Caudate nucleus (tissue), 63 donors: ENCODE measurements at places on chromosomes 2 and 18.

GRCh38 chr2:86176597-86176996, 18.7 kb downstream of the IMMT start:
- DNase-seq, result no peak

DNA sequence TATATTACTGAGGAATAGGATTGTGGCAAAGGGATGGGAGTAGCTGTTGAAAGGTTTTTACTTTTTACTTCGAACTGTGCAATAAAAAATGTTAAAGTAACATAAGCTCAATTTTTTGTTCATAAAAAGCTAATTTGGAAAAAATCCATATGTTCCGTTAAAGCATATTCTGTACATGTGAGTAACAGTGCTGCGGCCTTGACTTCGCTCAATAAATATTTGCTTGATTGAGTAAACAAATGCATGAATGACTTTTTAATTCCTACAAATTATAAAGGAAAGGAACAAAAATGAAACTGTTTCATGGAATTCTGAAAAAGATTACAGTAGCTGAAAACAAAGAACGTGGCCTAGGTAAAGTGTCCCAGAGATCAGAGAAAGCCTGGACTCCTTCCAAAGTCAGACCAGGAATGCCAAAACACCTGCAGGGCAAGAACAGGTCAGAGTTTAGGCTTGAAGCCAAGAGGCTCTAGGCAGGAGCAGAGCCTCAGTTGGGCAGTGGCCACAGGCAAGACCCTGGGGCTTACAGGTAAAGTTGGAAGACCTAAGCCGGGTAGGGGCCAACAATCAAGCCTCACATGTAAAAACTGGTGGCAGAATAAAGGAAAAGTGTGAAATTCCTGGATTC, 44.3 kb upstream of the FIGN start:
- no peak for DNase-seq

GRCh38 chr2:133422931-133423351, 145.3 kb downstream of the NCKAP5 start:
- DNase-seq, result no peak

GRCh38 chr2:132489150-132489549, 72.5 kb downstream of the GPR39 start:
- DNase-seq, result no peak

DNA sequence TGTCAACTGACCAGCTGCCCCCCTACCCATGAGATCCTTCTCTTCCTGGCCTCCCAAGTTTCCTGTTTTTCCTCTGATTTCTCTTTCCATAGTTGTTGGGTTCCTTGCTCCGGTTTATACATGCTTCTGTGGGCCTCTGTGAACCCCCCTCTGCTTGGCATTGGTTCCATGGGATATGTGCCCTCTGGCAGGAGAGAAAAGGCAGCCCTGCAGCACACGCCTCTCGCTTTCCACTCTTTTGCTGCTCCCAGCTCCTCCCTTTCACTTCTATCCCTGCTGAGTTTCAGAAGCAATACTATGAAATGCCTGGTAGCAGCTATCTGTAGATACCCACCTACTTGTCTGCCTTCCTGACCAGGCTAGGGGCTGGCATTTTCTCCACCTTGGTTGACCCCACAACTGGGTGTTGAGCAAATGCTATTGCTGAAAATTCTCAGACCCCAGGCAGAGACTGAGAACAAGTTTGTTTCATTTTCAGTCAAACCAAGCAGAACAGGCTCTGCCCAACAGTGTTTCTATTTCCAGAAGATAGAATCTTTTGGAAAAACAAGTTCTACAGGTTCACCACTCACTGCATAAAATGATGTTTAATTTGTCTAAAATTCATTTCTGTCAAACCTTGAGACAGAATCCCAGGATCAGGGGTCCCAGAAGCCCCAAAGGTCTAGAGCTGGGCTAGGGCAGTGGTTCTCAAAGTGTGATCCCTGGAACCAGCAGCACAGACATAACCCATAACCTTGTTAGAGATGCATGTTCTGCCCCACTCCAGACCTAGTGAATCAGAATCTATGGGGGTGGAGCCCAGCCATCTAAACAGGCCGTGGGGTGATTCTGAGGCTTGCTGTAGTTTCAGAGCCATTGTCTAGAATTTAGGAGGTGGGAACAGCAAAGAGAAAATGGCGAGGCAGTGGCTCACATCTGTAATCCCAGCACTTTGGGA, 13.4 kb downstream of the CAPG start:
- DNase-seq, result no peak

DNA sequence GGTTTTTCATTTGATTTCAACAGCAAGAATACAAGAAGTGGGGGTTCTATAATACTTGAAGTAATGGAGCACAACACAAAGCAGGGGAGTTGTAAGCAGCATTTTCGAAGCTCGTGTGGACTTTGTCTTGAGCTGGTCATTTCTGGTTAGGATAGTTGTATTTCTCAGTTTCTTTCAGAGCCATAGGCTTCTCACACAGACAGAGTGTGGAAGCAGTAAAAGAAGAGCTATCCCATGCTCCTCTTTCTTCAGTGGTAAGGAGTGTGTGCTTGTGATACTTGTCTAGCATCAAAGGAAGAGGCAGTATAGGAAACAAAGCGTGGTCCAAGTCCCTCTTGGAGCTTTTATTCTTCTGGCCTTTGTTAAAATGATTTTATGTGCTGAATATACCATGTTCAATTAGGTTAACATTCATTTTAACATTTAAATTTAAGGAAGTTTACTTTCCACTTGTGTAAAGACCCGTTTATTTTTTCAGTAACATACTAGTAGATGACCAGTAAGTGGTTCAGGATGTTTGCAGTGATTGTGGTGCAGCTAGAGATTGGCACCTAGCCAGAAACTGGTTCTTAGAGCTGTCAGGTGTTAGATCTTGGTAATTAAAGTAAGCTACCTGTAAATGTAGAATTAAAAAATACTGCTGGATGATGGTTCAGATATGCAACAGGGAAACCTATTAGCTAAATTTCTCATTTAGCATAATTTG, 14.6 kb downstream of the CCNYL1 start:
- DNase-seq, result no peak

- DNase-seq, result no peak
These were observed 119.5 kb downstream of the LIPG start for GRCh38 chr18:49681387-49681786.

DNA sequence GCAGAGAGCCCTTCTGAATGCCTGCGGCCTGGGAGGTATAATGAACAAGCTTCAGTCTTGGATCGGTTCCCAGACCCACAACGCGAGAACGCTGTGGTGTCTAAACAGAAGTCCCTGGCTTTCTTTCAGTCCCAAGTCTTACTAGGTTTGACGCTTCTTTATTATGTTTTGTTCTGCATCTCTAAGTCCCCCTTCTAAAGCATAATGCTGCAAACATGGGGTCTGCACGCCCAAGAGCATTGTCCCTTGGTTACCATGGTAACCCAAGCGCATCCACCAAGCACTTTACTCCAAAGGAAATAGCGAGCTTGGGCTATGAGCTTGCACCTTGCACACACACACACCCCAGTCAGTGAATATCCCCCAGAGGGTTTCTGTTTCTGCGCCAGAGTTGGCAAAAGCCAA, 193.7 kb downstream of the INO80D start:
- DNase-seq, result no peak

GRCh38 chr2:42091671-42092070, 43.9 kb downstream of the PKDCC start:
- DNase-seq, result no peak

GRCh38 chr2:127597984-127598380, 48.0 kb upstream of the GPR17 start:
- no peak for DNase-seq

GRCh38 chr2:68100189-68100588, 37.4 kb upstream of the C1D start:
- DNase-seq, result no peak

GRCh38 chr18:12359515-12359927, 17.5 kb downstream of the AFG3L2 start:
- no peak for DNase-seq
